ENCODE measurements at places on chromosomes 7 and 10. TPM values are rescaled to one million over a fixed set of nuclear protein-coding genes. Genes with fewer than 3 reads are reported as not detected.

Gene CCDC146
- 43.0 TPM for total RNA-seq

Gene SP8
- not detected for total RNA-seq

Gene C10orf105
- 0.15 TPM for total RNA-seq

Gene PVRIG
- 6.3 TPM for total RNA-seq

Gene SLC18A2
- 1.0 TPM for total RNA-seq

Gene LSM5
- total RNA-seq: 12.6 TPM

Gene NKX2-3
- total RNA-seq: not detected

Gene TRIL
- total RNA-seq: 5.2 TPM

Gene CALHM1
- total RNA-seq: not detected

Measured in upper lobe of left lung (tissue), 6 donors.